ENCODE measurements at places on chromosomes 4 and X.

GRCh38 chr4:57331959-57332358 is 221.8 kb upstream of the IGFBP7 start:
- DNase-seq = no peak

DNA sequence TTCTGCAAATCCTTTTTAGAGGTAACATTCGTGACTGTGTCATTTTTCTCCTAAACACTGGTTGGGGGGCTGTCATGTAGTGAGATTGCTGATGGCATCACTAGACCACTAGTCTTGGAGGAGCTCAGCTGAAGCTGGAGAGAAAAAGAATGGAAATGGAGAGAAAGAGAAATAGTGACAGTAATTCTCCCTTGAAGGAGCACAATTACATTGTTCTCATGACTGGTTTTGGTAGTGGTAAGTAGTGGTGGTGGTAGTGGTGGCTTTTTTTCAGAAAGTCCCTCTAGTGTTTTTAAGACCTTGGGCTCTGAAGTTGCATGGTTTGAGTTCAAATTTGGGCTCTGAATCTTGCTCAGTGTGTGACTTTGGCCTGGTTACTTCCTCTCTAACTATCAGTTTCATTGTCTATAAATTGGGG is 99.8 kb downstream of the LARP7 start:
- no peak for DNase-seq

DNA sequence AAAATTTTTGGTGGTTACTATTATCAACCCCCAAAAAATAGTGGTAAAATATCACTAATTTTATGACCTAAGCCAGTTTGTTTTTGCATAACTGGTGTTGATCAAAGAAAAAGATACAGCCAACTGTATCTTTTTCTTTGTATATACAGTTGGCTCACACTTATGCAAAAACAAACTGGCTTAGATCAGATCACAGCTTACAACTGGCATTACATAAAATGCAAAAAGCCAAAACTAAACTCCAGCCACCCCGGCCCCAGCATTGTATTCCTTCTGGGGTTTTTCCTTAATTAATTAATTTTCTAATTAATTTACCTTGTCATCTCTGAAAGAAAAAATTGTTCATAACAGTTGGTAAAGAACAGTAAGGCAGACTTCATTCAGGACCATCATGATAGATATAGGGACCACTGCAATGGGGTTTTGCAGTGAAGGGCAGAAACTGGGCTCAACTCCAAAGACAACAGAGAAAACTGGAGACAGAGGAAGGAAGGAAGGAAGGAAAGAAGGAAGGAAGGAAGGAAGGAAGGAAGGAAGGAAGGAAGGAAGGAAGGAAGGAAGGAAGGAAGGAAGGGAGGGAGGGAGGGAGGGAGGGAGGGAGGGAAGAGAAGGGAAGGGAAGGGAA is 202.1 kb downstream of the HNRNPD start:
- no peak for DNase-seq

DNA sequence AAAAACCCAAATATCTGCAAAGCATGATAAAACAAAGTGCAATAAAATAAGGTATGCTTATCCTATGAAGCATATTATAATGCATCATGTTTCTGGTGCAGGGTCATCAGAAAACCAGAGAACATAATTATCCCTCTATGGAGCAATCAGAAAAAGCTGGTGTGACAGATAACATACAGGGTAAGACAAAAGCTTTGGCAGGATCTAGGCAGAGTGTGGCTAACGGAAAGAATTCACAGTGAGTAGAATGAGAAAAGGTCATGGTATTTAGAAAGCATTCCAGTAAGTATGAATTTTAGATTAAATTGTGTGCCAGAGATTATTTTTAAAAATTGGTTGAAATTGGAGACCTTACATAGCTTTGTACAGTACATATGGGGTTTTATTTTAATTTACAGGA is 29.0 kb upstream of the UGT2B4 start:
- DNase-seq = peak; percentile 3

- no peak for DNase-seq
Observed at GRCh38 chr4:71110499-71110898, 117.0 kb downstream of the DCK start.

GRCh38 chr4:86558797-86559196 is 35.3 kb upstream of the PTPN13 start:
- peak; percentile 29 for DNase-seq

Data from iris pigment epithelial cell (primary cell).